Cerebellum (tissue), 4 donors: ENCODE measurements at places on chromosomes 12 and 14.

- peak; percentile 41 for DNase-seq
These were observed 65.9 kb downstream of the DCAF5 start for GRCh38 chr14:69087061-69087461.

DNA sequence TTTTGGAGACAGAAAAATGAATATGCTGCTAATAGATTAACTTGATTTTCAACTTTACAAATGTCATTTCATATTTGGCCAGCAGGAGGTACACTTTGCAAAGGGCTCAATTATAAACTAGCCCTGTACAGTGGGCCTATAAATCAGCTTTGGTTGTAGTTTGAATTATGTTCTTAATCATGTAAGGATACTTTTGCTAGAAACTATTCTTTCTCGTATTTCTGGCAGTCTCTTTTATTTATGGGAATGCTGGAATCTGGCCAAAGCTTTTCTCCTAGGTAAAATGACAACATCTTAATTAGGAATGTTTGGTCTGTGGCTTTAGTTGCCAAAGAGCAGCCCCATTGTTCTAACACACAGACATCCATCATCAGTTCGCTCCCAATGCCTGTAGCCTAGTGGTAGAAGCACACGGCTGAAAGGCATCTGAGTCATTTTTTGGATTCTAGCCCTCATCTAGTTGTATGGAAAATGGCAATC lies 1322.3 kb upstream of the SEL1L start:
- no peak for DNase-seq

GRCh38 chr12:24719293-24719721 lies 229.6 kb downstream of the BCAT1 start:
- no peak for DNase-seq

DNA sequence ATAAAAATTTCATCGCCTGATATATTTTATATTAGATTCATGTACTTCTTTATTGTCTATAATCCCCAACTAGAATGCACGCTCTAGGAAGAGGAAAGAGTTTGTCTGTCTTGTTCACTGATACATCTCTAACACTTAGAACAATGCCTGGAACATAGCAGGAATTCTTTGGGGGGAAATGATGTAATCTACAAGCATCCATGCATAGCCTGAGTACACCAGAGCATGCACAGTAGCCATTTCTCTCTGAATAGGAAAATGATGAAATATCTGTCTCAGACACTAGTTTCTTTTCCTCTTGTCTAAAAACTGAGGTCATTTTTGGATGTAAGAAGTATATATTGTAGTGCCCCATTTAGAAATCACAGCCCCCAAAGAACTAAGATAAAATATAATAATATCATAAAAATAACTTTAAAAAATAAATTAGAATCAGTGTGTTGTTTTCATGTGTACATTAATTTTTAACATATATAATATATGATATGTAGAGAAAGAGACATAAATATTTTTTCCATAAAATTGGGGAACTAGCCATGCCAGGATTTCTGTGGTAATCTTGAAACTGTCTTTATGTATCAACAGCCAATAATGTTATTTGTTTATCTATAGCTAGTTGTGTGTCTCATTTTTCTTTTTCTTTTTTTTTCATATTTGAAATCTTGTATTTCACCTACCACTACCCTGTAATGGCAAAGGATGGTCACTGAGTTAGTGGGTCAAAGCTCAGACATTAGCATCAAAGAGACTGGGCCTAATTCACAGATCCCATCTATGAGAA lies 155.6 kb upstream of the TMCC3 start:
- DNase-seq, result no peak

GRCh38 chr14:98014851-98015615 lies 1217.9 kb downstream of the VRK1 start:
- peak; percentile 85 for DNase-seq

GRCh38 chr12:131565267-131566015 lies 145.4 kb upstream of the SFSWAP start:
- no peak for DNase-seq

GRCh38 chr14:20294636-20295035 lies 11.1 kb downstream of the TTC5 start:
- no peak for DNase-seq

- DNase-seq, result no peak
These were observed 54.3 kb downstream of the CLMN start for GRCh38 chr14:95265106-95266094.

DNA sequence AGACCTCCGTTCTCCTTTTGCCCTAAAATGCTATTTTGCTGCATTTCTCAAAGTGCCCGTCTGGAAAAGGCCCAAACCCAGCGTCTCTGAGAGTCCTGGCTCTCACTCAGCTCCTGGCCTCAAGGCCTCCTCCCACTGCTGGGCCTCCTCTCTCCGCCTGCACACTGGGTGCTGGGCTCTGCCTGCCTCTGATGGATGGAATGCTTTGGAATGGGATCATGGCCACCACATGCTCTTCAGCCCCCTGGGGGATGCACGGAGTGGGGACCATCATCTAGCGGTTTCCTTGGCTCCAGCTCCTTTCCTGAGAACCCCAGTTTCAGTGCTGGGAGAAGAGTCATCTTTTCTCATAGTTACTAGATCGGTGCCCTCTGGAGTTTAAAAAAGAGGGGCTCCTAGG lies 65.2 kb downstream of the KDM2B start:
- no peak for DNase-seq

GRCh38 chr14:103762541-103762940 lies 46.9 kb downstream of the ZFYVE21 start:
- no peak for DNase-seq

DNA sequence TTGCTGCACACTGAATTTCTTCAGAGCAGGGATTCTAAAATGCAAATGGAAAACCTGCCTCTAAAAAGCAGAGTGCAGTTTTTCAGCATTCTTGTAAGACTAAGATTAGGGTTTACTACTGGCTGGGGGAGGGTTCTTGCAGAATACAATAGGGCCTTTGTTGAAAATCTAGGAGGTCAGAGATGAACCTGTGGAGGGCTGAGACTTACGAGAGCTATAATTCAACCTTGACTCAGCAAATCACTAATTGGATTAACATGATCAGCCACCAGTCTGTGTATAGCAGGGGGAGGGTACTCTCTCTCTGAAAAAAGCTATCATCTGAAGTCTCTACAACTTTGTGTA lies 92.6 kb upstream of the HIF1A start:
- no peak for DNase-seq

GRCh38 chr12:98465950-98466602 lies 49.3 kb upstream of the TMPO start:
- no peak for DNase-seq

DNA sequence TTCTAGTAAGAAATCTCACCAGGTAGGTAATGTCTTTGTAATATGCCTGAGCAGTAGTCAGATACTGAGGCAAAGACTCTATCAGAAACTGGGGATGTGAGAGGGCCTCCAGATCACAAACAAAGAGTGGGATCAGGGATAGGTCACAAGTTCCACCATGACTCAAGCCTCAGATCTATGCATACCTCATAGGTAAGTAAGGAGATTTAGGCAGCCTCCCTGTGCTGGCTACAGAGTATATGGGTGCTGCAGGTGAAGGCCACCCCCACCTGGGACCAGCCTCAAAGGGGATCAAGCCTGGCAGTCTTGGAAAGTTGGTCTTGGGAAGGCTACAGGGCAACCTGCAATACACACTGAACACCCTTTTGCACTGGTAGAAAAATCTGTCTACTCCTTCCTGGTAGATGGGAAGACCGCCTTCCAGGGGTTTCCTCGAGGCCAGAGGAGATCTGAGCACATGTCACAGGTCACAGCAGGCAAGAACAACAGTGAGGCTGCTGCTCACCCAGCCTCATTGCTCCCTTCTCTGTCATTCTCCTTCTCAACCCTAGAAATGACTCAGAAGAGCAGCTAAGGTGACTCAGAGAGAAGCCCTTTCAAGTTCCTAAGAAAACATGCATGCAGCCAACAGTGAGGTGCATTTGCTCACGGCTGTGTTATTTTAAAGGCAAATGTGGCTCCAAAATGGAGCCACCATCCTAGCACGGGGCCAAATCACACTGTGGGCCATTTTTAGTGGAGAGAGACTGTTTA lies 143.4 kb upstream of the CDKN3 start:
- DNase-seq, result no peak

- no peak for DNase-seq
These were observed 1469.3 kb downstream of the AACS start for GRCh38 chr12:126534495-126534894.

GRCh38 chr12:77855548-77855947 lies 24.9 kb downstream of the NAV3 start:
- DNase-seq, result no peak

DNA sequence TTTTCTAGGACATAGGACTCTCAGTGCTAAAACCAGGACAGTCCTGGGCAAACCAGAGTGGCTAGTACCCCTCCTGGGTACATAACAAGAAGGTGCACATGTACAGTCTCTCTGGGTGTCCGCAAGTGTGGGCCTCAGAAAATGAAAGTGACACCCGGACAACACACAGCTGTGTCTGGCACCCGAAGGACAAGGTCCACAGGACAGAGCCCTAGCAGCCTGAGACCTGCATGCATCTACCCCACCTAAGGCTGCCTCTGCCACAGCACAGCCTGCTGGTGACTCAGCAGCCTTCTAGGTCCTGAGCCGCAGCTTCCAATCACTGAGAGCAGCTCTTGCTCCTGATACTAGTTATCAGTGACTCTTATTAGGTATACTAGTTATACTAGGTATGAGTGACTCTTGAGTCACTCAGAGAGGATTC lies 784.1 kb upstream of the TBX3 start:
- no peak for DNase-seq

DNA sequence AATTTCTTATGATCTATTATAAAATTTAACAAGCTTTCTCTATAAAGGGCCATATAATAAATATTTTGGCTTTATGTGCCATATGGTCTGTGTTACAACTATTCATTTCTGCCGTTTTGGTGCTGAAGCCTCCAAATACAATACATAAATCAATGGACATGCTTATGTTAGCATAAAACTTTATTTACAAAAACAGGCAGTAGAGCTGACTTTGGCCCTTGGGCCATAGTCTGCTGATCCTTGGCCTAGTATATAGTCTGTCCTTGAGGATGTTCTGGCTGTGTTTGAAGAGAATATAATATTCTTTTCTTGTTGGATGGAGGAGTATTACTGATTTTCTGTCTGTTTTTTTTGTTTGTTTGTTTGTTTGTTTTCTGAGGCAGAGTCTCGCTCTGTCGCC lies 81.6 kb downstream of the SPATS2 start:
- DNase-seq, result no peak

DNA sequence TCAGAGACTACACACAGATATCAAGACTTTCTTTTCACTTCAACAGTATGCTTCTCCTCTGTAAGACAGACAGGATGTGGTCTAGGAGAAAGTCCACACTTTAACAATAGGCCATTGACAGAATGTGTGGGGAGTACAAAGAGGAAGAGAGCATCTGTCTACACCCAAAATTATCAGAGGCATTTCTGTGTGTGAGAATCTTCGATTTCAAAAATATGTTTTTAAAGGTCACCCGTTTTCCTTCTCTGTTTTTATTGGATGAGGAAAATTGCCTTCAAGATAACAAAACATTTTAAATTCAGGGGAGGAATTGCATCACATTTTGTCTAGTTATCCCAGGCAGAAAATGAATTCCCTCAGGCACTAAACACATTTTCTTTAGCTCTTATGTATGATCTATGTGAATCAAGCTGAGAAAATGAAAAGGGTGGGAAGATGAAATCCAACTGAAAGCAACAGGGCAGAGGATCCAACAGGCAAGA lies 16.4 kb downstream of the NAV3 start:
- DNase-seq, result no peak

DNA sequence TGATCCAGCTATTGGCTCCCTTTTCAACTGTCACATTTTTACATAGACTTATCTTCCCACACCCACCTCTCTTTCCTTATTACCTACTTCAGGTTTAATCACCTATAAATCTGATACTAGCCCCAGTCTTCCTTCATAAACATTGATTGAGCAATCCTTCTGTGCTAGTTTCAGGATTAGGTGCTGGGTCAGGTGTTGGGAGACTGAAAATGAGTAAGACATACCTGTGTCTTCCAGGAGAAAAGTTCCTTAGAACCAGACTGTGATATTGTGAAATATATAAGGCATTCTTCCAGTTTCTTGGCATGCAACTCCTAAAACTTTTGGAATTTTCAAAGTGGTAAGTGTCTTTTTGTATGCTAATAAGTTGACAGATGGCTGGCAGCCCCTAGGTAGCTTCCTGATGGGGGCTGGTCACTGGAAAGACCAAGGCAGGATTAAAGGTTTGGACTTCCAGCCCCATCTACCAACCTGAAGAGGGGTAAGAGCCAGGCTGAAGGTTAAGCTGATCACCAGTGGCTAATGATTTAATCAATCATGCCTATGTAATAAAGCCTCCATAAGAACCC lies 4.6 kb downstream of the ANO6 start:
- no peak for DNase-seq

- no peak for DNase-seq
These were observed 94.4 kb downstream of the KCNK10 start for GRCh38 chr14:88228522-88229236.

DNA sequence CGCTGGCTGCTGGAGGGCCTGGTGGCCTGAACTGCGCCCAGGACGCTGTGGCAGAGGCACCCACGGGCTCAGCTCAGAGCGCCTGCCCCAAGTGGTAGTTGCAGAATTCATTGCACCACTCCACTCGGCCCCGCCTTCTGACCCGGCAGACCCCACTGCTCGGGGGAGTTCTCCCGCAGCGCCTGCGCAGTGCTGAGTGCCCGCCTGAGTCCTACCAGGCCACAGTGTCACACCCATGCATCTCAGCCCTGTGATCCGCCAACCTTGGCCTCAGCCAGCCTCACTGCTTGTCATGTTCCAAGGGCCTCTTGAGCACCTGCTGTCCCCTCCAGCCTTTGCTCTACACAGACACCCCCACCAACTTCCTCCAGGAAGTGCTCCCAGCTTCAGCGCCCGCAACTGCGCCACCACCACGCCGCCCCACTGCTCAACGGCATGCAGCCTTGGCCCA lies 12.2 kb downstream of the DEGS2 start:
- peak; percentile 66 for DNase-seq

- DNase-seq, result no peak
These were observed 36.2 kb upstream of the FZD10 start for GRCh38 chr12:130126023-130126432.

GRCh38 chr12:120091371-120092090 lies 25.0 kb downstream of the RAB35 start:
- no peak for DNase-seq

DNA sequence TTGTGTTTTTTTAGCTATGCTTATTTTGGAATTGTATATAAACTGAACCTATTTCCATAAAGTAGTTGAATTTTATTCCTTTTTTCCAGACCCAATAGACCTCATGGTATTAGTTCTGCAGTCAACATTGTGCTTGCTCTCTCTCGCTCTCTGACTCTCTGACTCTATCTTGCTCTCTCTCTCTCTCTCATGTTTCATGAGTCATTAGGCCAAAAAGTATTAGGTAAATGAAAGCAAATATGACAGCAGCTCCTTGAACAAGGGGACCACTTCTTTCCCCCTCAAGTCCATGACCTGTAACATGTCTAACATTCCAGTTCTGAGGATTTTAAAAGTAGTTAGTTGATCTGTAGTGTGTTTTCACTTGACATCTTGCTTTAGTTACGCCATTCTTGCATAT lies 14.0 kb upstream of the C12orf71 start:
- DNase-seq, result no peak

DNA sequence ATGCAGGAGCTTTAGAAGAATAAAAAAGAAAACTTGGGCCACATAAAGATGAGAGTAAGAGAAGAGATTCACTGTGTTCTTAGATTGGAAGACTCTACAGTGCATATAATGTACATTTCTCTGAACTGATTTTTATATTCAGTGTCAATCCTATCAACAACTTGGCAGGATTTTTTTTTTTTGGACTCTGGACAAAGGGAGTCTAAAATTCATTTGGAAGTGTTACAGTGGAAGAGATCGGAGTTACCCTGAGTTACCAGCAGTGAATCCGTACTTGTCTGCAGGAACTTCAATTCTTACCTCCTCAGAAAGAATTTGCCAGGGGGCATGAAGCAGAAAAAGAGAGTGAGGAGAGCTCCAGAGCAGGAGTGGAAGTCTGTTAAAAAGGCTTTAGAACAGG lies 24.0 kb downstream of the SERPINA11 start:
- DNase-seq, result no peak
